Activated CD4-positive, alpha-beta T cell treated with anti-CD3 and anti-CD28 coated beads, Interleukin-10, Interleukin-2, amounts not matched to agents 100 ng/mL and 50 ng/mL, durations not matched to agents 16 hours and 8 hours (primary cell): ENCODE measurements at places on chromosomes 4 and X.
A peak's percentile ranks its signal among the peaks of the same experiment; 100 is the strongest.

GRCh38 chrX:17496407-17496806, 121.4 kb downstream of the NHS start:
- DNase-seq, result no peak

- DNase-seq, result no peak
Measured at GRCh38 chr4:13892739-13893105, 265.2 kb upstream of the BOD1L1 start.

DNA sequence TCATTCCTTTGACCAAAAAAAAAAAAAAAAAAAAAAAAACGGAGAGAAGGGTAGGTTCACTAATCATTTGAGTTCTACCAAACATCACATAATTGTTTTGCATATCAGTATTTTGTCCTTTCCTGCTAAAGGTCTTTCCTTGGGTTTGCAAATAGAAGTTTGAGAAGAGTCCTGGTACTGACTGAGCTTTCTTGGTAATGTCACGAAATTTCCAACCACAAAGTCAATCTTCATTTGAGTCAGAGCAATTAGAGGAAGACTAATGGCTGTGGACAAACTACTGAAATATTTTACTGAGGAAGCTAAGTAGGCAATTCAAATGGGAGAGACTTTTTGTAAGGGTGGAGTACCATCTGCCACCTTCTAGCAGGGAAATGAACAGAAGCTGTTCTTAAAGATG, 21.7 kb upstream of the CD40LG start:
- peak; percentile 87 for DNase-seq

- no peak for DNase-seq
Measured at GRCh38 chr4:7295197-7295910, 103.0 kb downstream of the SORCS2 start.

- DNase-seq, result no peak
Measured at GRCh38 chrX:46125111-46125510, 420.1 kb downstream of the ZNF674 start.

DNA sequence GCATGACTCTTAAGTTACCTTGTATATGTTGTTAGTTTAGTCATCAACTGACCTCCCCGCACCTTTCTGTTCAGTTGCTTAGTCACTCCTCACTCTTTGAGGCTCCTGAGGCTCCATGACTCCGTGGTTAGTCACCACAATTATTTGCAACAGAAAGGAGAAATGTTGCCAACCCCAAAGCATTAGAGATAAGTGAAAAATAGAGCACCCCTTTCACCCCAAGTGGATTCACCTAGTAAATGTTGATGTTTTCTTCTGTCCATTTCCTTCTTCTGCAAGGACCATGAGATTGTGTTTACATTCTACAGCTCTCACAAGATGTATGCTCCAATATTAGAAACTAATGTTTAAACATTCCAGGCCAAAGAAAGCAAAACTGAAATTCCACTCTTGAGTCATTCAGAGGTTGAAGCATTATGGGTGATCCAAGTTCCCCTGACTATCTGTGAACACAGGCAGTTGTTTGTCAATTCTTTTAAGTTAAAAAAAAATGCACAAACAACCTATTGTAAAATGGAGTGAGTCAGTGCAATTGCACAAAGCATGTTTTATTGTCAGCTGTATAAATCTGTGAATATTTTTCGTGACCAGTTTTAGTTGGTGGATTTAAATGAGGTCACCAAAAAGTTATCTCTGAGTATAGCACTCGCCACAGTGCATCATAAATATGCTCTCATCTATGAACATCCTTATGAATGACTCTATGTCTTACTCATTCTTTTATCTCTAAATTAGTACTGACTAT, 552.4 kb upstream of the MAGEB2 start:
- peak; percentile 17 for DNase-seq

GRCh38 chr4:126530996-126531585, 1101.7 kb upstream of the INTU start:
- DNase-seq, result no peak

DNA sequence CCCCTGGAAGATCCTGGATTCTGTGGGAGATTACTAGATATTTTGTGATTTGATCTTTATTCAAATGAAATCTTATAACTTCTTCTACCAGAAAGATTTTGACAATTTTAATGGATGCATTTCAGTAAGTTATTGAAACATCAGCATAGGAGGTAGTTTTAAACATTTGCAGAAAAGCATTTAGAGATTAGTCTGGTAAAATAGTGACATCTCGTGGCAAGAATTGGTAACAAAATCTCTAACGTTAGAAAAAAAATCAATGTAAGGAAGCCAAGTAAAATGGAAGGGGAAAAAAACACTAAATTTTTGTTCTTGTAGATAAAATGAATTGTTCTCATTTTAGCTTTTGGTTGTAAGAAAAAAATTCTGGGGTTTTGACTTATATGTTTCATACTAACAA, 73.3 kb downstream of the TASL start:
- peak; percentile 20 for DNase-seq

- DNase-seq, result no peak
Measured at GRCh38 chr4:145843639-145844038, 95.0 kb downstream of the ZNF827 start.

- DNase-seq, result no peak
Measured at GRCh38 chr4:28799696-28800095, 1920.5 kb upstream of the PCDH7 start.

GRCh38 chr4:7710576-7711306, 228.9 kb downstream of the AFAP1 start:
- no peak for DNase-seq

GRCh38 chrX:148161701-148162100, 180.6 kb downstream of the FMR1NB start:
- no peak for DNase-seq

DNA sequence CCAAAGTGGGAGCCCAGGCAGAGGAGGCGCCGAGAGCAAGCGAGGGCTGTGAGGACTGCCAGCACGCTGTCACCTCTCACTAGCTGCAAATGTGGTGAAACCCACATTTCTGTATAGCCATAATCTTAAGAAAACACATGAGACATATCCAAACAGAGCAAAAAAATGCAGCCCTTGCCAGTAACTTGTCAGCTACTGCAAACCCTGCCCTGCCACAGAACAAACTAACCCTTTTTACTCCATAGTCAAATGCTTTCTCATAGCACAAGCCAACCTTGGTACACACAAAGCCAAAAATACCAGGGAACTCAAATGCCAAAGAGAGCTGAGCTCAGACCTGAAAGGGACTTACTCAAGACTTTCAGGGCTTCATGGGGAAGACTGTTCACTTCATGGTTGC, 14.9 kb upstream of the NXF3 start:
- DNase-seq, result no peak

- no peak for DNase-seq
Measured at GRCh38 chr4:45621971-45622370, 501.9 kb downstream of the GABRG1 start.

DNA sequence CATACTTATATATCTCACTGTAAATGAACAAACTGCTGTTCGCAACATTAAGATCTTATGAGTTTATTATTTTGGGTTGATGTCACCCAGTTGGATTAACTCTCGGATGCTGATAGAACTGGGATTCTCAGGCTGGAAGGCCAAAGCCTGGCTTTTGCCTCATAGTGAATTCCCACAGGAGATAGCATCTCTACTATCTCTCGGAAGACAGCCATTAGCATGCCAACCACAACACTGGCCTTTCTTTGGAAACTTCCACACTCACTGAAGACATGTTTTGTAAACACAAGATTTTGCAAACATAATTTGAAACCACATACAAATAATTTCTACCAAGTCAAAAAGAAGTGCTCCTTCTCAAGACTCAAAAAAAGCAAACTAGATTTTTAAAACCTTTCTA, 4.5 kb upstream of the ATP6AP2 start:
- no peak for DNase-seq

- no peak for DNase-seq
Measured at GRCh38 chrX:137212078-137212632, 178.4 kb upstream of the GPR101 start.

DNA sequence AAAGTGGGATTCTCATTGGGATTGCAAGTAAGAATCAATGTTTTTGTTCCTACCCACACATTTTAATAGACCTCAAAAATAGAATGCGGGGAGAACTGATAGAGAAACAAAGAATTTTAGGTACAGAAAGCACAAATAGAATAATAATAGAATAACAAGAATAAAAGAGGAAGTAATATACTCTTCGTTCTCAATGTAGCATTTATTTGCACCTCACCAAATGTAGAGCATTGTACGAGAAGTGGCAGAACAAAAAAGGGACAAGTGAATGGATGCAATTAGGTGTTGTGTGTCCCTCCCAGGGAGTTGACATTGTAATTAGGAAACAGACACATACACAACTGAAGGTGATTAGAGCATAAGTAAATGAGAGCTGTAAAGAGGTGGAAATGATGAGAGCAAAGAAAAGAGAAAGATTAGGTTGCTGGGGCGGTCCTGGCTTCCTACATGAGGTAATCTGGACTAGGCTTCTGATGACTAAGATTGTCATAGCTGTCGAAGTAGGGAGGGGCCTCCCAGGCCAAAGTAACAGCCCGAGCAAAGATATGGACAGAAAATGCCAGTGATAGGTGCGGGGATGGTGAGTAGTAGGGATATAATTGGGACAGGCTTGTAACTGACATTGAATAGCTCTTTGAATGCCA, 10.4 kb downstream of the RAB9A start:
- DNase-seq, result peak; percentile 8

DNA sequence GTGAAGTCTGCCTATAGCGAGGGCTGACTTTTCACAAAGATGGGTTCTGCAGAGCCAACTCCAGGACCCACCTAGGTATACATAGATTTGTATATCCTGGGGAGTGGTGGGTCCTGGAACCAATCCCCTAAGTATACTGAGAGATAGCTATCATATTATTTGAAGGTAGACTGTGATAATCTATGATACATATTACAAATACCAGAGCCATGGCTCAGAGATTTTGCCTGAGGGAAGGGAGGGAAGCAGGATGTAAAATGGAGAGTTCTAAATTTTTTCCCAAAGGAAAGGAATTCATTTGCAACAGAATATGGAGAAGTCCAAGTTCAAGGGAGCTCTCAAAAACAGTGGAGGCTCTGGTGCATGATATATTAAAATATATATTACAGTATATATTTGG, 7.2 kb downstream of the TCEAL3 start:
- DNase-seq, result no peak

DNA sequence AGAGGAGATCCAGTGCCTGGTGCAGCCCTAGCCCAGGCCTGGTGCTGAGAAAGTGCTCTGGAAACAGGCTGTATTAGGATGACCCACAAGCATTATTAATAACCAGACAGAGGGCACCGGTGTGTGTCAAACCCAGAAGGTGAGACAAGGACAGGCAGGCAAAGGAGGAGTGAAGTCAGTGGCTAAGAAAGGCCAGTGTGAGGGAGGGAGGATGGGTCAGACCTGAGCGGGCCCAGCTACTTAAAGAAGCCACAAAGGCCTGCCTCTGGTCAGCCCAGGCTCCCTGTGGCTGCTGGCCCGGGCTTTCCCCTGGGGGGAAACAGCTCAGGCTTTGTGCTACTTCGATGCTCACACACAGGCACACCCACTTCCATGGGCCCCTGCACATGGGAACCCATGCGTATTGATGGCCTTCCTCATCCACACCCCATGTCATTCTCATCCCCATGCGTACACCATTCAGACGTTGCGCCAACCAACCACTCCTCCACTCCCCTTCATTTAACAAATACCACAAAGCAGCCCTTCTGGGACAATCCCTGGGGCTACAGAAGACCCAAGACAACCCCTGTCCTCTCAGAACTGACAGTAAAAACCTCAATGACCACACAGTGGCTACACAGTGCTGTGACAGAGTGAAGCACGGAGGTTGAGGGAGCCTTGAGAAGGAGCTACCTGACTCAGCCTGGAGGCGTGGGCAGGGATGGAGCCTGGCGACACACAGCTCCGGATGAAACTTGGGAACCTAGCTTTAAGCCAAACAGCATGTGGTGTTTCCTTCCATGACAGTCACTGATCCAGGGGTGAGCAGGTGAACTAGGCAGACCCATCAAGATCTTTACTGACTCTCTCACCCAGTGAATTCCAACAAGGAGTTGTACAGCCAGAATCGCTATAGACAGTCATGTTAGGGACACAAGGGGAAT, 24.9 kb upstream of the MTM1 start:
- no peak for DNase-seq

GRCh38 chr4:48588230-48589097, 98.4 kb downstream of the ZAR1 start:
- no peak for DNase-seq

DNA sequence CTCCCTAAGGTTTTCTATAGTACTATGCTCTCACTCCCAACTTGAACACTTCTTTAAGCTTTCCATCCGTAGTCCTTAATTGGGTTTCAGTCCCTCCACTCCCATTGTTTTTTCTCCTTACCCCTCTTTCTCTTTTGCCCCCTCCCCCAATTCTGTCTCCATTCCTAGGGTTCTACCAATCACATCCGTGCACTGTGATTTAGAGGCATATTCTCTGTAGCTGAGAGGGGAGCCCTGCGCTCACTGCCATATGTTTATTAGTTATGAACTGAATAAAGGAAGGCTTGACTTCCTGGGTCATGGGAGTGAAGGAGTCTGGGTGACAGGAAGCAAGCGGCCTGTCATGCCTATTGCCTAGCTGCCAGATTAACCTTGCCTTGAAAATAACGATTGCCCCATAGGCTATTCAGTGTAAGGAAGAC, 471 bp downstream of the MCTS1 start:
- peak; percentile 57 for DNase-seq

DNA sequence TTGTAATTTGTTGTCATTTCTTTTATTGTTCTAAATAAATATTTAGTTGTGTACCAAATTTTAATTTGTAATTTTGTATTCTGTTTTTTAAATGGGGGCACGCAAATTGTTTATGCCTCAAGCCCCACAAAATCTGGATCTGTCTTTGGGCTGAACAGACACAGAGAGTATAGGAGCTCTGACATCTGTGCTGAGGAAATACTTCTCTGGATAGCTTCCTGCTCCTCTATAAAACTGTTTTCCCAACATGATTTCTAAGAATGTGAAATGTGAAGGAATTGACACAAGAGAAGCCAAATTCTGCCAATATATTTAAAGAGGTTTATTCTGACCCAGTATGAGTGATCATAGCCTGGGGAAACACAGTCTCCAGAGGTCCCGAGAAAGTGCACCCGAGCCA, 93.0 kb downstream of the IL13RA2 start:
- no peak for DNase-seq

GRCh38 chr4:185817403-185817818, 5.4 kb upstream of the SORBS2 start:
- DNase-seq, result no peak

- DNase-seq, result no peak
Measured at GRCh38 chr4:69490271-69490670, 5.4 kb downstream of the UGT2B4 start.

- DNase-seq, result peak; percentile 53
Measured at GRCh38 chrX:11908371-11908770, 150.3 kb downstream of the MSL3 start.

- no peak for DNase-seq
Measured at GRCh38 chrX:149711545-149712236, at the start of gene MAGEA11. Gene MAGEA11, plus strand, starts transcription at chrX:149712060. Its CDS starts 1,100 bp downstream, at chrX:149713160.

GRCh38 chr4:107643021-107643420, 77.0 kb downstream of the PAPSS1 start:
- DNase-seq, result no peak

DNA sequence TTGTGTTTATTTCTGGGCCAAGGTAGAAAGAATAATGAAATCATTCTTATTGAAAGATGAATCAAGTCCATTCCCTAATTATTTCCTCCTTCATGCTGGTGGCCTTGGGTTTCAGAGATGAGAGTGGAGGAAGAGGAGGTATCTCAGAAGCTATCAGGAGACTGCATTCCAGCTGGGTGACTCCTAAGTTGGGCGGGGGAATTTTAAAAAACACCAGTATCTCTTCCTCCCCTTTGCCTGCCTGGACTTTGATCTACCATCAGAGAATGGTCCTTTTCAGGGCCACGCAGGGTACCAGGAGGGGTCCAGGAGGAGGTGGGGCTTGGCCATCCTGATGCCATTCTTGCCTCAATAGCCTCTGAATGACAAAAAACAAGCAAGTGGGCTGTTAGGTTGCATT, 104.4 kb downstream of the ASMT start:
- DNase-seq, result no peak

GRCh38 chr4:122662701-122663100, 41.8 kb upstream of the IL21 start:
- no peak for DNase-seq
